ENCODE measurements at places on chromosomes 13 and 19.

GRCh38 chr13:39530916-39531315, 72.1 kb downstream of the LHFPL6 start:
- no peak for DNase-seq

DNA sequence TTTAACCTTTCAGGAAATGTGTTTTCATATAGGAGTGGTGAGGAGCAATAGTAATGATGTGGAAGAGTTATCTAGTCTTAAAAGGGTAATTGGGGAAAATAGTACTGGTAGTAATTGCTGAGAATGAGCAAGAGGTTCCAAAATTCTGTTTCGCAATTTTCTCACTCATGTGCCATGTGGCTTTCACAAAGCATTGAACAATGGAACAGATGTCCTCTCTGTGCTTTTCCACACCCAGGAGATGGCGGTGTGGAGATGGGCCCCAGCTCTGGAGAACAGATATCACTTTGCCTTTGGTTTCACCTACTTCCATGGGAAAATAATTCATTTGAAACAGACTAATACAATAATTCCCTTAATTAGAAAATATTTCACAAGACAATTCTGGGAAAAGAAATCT, 170.0 kb upstream of the SLC10A2 start:
- no peak for DNase-seq

DNA sequence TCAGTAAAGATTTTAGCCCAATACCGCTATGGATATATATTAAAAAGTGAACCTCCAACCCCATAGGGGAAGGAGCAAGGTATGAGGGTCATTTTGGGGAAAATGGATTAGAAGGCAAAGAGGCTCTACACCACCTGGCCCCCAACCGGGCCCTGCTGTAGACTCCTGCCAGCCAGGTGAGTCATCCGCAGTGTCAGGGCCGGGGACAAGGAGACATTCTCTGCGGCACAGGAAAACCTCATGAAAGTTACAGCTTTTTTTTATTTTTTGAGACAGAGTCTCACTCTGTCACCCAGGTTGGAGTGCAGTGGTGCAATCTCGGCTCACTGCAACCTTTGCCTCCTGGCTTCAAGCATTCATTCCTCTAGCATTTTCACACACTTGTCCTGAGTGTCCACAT, 32.0 kb downstream of the ZFR2 start:
- no peak for DNase-seq

- peak; percentile 49 for DNase-seq
Measured at GRCh38 chr19:4067396-4068046, 822 bp upstream of the ZBTB7A start.

- DNase-seq = no peak
Measured at GRCh38 chr13:73938372-73939070, 195.7 kb downstream of the KLF12 start.

DNA sequence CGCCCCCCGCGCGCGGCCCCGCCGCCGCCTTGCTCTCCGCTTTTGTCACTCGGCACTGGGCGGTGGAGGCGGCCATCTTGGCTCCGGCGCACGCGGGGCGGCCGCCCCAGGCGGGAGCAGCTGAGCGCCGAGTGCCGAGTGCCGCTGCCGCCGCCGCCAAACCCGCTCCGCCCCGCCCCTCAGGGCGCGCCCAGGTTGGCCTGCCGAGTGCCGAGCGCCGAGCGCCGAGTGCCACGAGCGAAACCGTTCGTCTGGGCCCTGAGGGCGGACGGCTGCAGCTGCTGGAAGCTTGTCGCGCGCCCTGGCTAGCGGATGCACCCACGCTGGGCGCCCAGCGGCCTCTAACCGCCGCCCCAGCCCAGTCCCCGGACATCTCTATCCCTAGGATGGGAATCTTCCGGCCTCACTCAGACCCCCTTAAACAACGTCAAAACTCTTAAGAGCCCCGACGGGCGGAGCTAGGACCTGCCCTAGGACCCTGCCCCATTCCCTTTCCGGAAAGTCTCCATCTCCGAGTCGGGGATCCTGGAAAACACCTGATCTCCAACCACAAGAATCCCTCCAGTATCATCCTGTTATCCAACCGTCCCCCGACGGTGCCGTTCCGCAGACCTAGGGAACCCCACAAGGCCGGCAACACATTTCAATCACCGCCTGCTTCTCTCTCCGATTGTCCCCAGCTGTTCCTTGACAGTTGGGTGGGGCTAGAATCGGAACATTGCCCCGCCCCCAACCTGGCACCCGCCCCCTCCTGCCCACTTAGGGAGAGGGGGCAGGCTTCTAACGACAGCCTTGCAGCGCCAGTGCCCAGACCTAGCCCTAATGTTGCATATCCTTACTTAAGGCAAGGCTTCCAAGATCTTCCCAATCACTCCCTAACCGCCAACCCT, 14.1 kb upstream of the AKAP8L start:
- DNase-seq = peak; percentile 89
